Non-pigmented ciliary epithelial cell (primary cell): ENCODE measurements at places on chromosomes 5 and 9.
A peak's percentile ranks its signal among the peaks of the same experiment; 100 is the strongest.

DNA sequence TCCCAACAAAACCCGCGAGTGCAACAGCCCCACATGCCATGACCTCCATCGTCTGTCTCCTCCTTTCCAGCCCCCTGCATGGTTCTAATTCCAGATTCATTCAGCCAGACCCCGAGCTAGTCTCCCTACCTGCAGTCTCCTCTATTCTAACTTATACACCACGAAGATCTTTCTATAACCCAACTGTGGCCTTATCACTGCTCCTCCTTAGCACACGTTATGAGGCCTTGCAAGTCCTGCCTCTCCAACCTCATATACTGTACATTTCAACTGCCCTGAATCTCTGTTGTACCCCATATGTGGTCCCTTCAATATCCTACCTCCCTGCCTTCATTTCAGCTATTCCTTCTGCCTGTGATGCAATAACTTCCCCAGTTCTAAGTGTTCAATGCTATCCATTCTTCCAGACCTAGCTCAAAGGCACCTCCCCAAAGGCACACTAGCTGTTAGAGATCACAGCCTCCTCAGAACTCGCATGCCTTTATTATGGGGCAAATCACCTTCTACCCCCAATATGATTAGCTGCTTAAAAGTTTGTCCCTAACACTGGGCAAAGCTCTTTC lies 215.1 kb upstream of the TRIM32 start:
- no peak for DNase-seq

- DNase-seq = no peak
Measured at GRCh38 chr5:120435129-120435528, 29.0 kb upstream of the PRR16 start.

- DNase-seq = no peak
Measured at GRCh38 chr5:11300736-11301135, 539.7 kb upstream of the DAP start.

- no peak for DNase-seq
Measured at GRCh38 chr5:61320860-61321259, 11.2 kb upstream of the ZSWIM6 start.

DNA sequence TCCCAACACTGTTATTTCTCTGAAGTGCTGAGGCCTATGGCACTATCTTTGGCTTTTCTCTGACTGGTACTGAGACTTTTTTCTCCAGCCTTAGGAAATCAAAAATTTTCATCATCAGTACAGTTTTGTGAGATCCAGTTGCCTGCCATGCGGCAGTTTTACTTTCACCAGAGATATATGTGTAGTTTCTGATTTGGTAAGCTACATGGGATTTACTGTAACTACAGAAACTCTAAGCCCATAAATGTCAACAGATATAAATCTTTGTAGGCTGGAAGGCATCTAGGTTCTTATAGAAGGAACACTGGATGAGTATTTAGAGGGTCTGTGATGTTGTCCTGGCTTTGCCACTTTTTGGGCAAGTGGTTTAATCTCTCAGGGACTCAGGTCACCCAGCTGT lies 69.0 kb downstream of the DOCK2 start:
- no peak for DNase-seq

GRCh38 chr5:3999929-4000328 lies 404.3 kb downstream of the IRX1 start:
- DNase-seq = no peak

DNA sequence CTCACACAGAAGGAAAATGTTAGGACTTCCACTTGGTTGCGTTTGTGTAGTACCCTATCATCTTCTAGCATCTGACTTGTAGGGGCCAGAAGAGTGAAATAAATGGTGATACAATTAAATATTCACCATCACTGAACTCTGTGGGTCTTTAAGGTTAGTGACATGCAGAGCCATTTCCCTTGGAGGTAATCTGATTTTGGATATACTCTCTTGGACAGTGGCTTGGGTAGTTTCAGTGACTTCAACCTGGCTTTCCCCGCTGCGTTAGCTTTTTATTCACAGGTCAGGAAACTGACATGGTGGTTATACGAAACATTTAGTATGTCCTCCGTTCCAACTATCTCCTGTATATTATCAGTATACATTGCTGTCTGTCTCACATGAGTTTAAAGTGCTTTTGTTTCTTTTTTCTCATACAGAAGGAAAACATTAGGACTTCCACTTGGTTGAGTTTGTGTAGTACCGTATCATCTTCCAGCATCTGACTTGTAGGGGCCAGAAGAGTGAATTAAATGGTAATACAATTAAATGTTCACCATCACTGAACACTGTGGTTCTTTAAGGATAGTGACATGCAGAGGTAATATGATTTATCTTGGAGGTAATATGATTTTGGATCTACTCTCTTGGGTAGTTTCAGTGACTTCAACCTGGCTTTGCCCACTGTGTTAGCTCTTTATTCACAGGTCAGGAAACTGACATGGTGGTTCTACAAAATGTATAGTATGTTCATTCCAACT lies 883.6 kb downstream of the TAF11L14 start:
- DNase-seq = no peak

- no peak for DNase-seq
Measured at GRCh38 chr9:98024702-98025101, 31.8 kb upstream of the NANS start.

GRCh38 chr5:155150012-155150411 lies 136.5 kb downstream of the KIF4B start:
- no peak for DNase-seq

- DNase-seq = no peak
Measured at GRCh38 chr5:53364061-53364460, 116.4 kb upstream of the FST start.

DNA sequence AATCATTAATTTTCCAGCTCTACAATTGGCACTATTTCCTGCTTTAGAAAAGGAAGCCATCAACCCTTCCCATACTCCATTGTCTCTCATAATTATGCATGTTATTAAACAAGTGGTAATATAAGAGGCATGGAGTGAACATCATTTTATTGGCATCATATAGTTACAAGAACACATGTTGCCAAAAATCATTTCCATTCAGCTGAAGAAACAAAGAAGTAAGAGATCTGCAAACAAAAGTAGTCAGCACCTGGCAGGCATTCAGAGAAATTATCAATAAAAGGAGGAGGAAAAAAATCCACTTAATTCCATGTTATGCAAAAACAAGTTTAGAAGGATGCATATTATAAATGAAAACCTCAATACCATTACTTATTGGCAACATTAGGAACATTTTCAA lies 1208.2 kb upstream of the C9orf72 start:
- no peak for DNase-seq

- DNase-seq = peak; percentile 56
Measured at GRCh38 chr5:170552621-170553115, 48.8 kb downstream of the KCNIP1 start.

GRCh38 chr5:87872986-87873385 lies 395.7 kb downstream of the TMEM161B start:
- no peak for DNase-seq

GRCh38 chr5:120405286-120405864 lies 58.7 kb upstream of the PRR16 start:
- peak; percentile 77 for DNase-seq

DNA sequence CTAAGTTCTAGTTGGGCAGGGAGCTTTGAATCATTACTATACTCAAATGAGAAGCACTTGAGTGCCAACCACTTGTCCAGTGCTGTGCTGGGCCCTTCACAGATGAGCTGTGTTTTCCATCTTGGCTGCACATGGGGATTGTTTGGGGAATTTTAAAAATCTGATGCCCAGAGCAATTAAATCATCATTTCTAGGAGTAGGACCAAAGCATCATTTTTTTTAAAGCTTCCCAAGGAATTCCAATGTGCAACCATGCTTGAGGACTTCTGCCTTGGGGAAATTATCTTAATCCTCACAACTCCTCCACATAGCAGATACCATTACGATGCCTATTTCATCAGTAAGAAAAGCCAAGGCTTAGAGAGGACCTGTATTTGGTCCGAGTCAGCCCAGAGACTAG lies 131.4 kb downstream of the TMEM174 start:
- DNase-seq = no peak

- no peak for DNase-seq
Measured at GRCh38 chr5:108687595-108688200, 60.0 kb upstream of the FER start.

DNA sequence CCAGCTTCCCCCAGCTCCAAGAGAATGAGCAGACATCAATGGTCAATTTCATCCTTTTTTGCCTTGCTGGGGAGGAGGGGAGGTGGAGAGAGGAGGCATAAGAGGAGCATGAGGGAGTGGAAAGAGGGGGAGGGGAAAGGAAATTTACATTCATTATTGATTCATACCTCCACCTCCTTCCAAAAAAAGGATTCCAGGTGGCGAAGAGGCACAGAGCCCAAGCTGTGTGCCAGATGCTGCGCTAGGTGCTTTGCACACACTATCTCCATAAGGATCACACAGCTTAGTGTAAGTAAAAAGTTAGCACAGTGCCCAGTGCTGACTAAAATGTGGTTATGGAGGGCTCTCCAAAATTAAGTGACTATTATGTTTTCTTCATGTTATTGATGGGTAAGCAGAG lies 11.0 kb downstream of the ASTN2 start:
- no peak for DNase-seq

GRCh38 chr5:28275931-28276330 lies 1237.5 kb upstream of the CDH9 start:
- DNase-seq = no peak
